ENCODE measurements at places on chromosomes 12 and 14.

DNA sequence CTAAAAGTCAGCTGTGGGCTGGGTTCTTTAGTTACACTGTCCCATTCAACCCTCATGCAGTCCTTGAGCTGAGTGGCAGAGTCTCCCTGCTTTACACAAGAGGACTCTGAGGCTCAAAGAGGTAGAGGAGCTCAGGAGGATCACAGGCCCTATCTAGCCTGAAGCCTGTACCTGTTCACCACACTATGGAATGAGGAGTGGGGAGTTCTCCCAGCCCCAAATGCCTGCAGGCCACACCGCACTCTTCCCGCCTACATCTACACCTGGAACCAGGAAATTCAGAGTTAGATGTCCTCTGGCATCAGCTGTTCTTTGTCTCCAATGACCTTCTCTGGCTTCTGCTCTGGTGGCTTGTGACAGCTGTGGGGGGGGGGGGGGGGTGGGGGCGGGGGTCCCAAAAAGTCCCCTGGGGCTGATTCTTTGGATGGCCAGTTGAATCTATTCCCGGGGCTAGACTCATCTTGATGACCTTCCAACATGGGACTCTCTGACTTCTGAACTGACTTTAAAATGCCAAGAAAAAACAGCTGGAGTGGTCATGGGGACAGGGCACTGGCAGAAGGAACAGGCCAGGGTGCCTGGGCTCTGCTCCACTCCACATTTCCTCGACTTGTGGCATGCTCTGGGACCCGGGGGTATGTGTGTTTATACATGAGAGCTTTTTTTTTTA, 30.6 kb downstream of the RIN3 start:
- no peak for DNase-seq

- no peak for DNase-seq
These were observed 149.6 kb downstream of the MED13L start for GRCh38 chr12:116127859-116128258.

GRCh38 chr12:130163461-130164215, 1.4 kb downstream of the FZD10 start:
- no peak for DNase-seq

DNA sequence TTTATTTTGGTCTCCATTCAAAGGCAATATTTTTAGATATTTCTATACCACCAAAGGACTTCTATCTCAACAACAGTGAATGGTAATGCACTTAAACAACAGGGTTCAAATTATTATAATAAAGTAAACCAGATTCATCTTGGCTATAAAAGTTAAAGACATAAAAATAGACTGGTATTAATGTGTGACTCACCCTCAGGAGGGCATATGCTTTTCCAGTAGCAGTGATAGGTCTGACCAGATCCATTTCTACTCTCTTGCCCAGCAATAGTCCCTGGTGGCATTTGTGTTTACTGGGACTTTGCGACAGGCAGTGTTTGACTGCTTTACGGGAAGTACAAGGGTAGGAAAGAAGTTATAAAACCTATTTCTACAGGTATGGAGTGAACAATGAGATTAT, 353.2 kb upstream of the ATP2B1 start:
- no peak for DNase-seq

DNA sequence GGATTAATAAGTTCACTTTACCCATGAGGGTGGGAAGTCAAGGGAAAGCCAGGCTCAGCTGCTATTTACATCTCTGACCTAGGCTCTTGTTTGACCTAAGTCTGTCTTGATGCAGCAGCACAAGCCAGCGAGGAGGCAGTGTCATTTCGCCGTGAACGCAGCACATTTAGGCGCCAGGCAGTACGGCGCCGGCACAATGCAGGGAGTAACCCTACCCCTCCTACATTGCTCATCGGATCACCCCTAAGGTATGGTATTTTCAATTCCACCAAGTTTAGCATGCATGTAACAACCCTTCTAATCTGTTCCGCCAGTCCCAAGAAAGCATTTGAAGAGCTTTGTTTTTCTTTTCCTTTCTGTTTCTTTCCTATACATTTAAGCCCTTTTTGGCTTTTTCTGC, 81.2 kb downstream of the PCNX1 start:
- peak; percentile 15 for DNase-seq

GRCh38 chr12:52873513-52873831, 24.7 kb upstream of the KRT78 start:
- DNase-seq, result no peak

DNA sequence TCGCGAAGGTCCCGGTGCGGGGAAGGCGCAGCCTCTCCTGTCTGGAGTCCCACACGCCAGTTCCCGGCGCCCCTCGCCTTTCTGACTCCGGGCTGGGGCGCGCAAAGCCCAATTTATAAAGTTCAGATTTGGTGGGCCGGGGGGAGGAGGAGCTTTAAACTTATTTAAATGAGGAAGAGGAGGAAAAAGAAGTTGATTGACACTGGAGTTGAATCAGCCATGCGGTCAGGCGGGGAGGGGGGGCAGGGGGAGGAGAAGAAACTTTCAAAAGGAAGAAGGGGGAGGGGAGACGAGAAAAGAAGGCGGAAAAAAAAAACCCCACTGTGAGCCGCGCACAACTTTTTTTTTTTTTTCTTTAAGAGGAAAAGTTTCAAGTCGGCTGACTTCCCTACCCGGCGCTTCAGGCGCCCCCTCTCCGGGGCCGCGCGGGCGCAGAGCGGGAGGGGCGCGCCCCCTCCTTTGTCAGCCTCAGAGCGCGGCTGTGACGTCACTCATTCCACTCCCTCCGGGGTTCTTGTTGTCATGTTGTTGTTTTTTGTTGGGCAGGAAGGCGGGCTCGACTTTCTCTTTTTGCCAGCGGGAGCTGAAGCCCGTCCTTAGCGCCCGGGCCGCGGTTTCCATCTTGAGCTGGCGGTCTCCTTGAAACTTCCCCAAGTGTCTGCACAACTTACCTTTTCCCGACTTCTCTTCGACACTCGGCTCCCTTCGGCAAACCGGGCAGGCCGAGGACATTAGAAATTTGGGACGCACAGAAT, at the start of gene ZFP36L1:
TSS of gene ZFP36L1 (minus strand) at position 89 of the 755 bp plus-strand sequence. CDS start 129 bp downstream, outside the sequence.
- peak; percentile 86 for DNase-seq

- no peak for DNase-seq
These were observed 105.8 kb downstream of the BMP4 start for GRCh38 chr14:53850714-53851296.

DNA sequence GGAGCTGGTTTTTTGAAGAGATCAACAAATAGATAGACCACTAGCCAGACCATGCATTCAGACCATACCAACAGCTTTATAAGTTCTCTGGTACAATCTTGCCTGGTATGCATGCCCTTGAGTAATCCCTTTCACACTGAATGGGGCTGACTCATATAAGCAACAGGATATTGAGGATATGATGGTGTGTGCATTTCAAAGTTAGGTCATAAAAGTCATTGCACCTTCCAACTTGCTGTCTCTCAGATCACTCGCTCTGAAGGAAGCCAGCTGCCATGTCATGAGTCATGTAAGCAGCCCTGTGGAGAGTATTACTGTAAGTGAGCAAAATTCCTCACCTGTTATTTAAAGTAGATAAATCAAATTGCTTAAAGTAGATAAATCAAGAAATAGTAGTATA, 45.0 kb upstream of the OR6J1 start:
- no peak for DNase-seq

DNA sequence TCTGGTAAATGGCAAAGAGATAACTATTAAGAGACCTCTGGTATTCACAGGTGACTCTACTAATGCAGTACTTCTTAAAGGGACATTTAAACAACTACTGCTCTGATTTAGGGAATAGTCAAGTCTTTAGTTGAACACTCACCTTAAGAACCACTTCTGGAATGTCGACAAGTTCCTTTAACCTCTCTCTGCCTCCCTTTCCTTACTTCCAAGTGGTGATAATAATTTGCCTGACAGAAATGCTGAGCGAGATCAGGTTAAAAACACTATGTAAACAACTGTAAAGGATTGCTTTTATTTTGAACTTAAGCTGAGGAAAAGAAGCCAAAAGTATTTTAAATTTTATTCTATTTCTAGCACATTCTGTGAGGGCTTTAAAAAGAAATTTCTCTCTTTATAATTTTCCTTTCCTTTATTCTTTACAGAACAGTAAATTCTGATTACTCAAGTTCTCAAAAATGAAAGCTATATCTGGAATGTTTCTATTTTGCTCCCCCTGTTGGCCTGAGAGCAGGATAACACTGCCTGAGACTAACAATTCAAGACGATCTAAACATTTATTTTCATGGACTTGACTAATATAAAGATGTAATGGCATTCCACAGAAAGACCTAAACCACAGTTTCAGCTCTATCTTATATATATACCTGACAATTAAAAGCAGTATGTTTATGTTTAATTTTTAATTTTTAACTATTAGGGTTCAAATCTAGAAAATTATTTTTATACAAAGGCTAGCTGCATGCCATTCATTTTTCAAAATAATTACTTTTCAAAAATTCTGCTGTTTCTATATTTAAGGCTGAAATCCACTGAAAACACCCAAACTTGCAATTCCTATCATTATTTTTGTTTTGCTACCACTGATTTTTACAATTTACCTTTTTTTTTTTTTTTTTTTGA, 29.2 kb downstream of the ZCCHC8 start:
- no peak for DNase-seq

GRCh38 chr12:81942594-81942993, 183.4 kb upstream of the PPFIA2 start:
- no peak for DNase-seq

GRCh38 chr12:28446031-28446430, 255.8 kb downstream of the CCDC91 start:
- DNase-seq, result no peak

DNA sequence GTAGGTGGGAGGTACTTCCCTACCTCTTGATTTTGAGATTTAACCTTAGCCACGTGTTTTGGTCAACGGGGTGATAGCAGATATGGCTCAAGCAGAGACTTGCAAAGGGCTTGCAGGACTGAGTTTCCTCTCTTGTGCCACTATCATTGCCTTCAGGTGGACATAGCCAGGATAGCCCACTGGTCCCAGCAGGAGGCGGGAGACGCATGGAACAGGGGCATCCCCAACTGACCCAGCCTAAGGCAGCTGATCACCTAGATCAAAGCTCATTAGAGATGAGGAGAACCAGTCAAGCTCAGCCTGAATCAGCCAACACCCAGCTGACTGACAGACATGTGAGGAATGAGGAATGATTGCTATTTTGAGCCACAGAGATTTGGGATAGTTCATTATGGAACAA, 49.6 kb downstream of the CALM1 start:
- no peak for DNase-seq

DNA sequence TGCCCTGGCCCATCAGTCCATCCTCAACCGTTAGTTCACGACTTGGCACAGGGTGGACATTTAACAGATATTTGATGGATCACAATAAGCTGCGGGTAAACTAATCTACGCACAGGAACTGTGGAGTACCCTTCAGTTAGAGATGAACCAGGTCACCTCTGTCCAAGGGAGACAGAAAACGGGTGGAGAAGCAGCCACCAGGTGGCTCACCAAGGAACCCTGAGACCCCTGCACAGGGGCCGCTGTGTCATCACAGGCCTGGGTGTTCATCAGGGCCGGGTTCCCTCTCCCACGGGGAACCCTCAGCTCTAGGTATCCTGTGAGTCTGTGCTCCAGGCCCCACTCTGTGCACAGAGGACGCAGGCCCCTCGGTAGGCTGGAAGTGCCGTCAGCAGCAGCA, 122.2 kb downstream of the PIWIL1 start:
- DNase-seq, result no peak

DNA sequence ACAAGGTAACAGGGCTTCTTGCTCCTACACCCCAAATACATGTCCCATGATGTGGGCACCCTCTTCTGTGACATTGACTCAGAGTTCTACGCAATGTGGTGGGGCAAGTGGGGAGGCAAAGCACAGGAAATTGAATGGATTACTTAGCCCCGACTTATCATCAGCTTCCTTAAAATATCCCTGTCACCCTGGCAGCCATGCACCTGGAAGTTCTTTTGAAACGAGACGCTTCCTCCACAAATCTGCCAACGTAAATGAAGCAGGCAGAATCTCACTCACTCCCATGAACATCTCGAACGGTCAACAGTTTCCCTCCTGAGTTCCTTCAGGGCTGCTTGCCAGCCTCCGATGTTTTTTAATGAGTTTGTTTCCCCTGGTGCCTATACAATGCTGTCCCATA, 33.5 kb downstream of the RNFT2 start:
- no peak for DNase-seq

DNA sequence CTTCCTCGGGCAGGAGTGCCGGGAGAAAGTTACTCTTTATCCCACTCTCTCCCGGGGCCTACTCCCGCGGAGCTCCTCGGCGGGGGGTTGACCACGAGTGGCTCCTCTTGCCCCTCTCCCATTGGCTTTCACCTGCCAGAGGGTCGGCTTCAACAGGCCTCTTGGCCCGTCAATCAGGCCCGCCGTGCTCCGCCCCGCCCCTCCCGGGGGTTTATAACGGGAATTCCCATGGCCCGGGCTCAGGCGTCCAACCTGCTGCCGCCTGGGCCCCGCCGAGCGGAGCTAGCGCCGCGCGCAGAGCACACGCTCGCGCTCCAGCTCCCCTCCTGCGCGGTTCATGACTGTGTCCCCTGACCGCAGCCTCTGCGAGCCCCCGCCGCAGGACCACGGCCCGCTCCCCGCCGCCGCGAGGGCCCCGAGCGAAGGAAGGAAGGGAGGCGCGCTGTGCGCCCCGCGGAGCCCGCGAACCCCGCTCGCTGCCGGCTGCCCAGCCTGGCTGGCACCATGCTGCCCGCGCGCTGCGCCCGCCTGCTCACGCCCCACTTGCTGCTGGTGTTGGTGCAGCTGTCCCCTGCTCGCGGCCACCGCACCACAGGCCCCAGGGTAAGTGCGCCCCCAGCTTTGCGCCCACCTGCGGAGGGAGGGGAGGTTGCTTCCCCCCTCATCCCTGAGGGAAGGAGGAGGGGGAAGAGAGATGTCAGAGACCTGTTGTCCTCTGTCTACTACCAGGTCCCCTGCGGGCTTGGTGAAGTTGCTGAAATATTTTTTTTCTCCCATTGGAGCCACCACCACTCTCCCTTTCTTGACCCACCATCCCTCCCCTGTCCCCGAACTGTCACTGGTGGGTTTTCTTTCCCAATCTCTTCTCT, at the start of gene SMOC1:
TSS of gene SMOC1 (plus strand) at position 242 of the 869 bp plus-strand sequence. CDS start at position 505, 263 bp downstream.
- no peak for DNase-seq

DNA sequence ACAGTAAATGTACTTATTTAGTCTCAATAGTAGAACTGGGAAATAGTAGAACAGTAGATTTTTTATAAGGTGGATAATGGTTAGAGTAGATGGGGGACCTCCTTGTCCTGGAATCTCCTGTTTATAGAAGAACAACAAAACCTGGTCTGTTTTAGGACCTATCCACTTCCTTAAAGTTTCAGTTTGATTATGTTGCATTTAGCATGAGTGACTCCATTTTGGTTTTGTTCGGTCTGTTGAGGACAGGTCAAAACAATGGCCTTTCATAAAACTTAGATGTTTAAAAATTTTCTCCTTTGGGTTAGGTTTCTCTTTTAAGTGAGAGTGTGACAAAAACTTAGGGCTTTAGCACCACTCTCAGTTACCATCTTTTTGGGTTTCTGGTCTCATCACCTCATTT, 308.9 kb downstream of the BTG1 start:
- no peak for DNase-seq

- DNase-seq, result no peak
These were observed 12.2 kb upstream of the TUBA1A start for GRCh38 chr12:49200919-49201594.

GRCh38 chr14:36738269-36738668, 76.6 kb downstream of the PAX9 start:
- no peak for DNase-seq

DNA sequence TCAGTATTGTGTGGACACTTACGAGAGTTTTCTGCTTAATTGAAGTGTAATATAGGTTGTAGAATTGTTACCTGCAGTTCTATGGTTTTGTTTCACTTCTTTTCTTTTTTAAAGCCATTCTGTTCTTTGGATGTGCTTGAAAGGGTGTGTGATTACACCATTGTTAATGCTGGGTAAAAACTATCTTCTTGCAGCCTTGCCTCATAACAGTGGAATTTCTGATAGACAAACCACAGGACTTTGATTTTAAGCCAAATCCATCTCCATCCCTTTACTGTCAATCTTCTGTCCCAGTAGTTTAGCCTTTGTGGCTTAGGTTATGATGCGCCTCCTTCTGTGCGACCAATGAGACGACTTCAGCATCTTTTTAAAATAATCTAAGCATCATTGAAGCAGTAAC, 182.3 kb downstream of the PELI2 start:
- no peak for DNase-seq
